ENCODE measurements at places on chromosomes 5 and 9.

DNA sequence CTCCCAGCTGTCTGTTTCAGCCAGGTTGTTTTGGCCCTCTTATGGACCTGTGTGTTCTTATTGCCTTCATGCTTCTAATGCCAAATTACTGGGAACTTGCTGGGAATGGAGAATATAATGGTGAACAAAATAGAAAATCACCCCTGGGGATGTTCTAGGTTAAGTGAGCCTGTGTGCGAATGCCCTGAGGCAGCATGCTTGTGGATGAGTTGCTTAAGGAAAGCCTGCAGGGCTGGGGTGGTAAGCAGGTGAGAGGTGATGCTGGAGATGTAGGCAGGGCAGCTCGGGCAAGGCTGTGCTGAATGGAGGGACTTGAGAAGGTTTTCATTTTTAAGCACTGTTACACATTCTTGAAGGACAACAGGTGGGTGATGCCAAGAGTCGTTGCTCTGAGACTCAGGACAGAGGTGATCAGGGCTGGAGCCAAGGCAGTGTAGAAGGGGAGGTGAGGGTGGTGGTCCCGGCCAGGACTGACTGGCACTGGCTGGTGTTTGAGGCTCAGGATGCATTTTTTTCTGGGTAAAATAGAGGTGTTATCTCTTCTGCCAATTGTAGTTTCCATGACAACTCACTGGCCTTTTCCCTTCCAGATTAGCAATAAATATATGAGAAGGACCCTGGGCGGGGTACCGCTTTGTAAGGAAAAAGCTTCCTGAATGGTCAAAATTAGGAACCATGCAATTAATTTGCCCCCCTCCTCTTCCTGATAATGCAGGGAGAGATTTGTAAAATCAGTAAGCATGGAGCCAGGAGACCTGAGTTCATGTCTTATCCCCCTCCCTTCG, 342.8 kb downstream of the ICE1 start:
- DNase-seq, result no peak

GRCh38 chr5:151935135-151935695, 10.6 kb upstream of the GLRA1 start:
- no peak for DNase-seq

GRCh38 chr9:135939351-135940265, 21.6 kb downstream of the UBAC1 start:
- no peak for DNase-seq

DNA sequence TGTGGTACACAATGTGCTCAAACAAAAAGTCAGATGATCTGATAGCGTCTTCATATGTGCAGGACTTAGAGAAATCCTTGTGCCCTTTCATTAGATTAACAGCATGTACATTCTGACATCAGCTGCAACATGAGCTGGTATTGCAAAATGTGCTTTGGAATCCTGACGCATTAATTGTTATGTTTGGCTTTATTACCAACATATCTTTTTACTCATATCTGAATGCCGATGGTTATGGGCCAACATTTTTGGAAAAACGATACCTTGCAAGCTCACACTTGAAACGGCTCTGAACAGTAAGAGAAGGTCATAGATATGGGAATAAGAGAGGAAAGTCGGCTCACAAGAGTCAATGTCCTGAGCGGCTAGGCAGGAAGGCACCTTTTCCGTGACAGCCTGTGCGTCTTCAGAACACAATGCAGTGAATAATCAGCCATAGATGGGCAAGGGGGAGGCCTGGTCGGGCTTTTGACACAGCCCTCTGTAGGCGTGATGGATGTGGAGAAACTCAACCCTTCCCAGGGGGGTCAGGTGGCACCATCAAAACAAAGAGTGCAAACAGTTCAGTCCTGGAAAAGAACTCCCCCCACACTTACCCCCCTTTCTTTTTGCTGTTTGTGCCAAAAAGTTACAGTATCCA, 36.4 kb upstream of the GAS1 start:
- no peak for DNase-seq

GRCh38 chr9:18163146-18163545, 310.8 kb upstream of the ADAMTSL1 start:
- no peak for DNase-seq

DNA sequence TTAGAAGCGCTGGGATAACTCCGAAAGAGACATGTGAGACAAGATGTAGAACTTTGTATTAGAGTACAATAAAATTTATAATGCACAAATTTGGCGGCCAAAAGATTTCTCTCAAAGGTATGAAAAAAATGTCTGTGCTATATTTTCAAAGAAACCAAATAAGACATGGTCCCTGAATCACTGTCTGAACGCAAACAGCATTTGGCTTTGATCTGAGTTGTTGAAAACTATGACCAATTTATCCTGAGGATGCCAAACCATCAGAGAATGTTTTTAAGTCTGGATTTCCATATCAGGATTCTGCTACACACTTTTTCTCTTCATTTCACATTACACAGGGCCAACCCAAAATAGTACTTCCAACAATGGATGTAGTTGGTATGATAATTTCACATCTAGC, 9.9 kb upstream of the GLIS3 start:
- no peak for DNase-seq

- no peak for DNase-seq
Observed at GRCh38 chr5:139293202-139293506, 386 bp upstream of the MATR3 start.

DNA sequence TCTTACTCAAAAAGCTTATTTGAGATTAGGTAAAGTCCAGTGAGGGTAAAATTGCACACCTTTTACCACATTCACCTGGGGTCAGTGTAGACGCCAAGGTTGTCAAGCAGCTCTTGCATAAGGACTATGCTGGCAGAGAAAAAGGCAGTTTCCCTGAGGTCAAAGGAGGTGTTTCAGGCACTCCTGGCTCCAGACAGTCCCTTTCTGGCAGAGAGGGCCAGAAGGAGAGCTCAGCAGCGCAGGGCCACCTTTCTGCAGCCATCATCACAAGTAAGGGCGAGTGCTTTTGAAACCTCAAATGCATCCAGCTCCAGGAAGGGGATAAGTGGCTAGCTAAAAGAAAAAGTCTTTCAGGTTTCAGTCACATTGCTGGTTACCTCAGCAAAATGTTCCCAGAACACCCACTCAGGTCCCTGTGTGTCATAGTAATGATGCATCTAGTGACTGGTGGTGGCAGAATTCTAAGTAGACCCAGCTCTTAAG, 16.7 kb upstream of the IL13 start:
- no peak for DNase-seq

- no peak for DNase-seq
Observed at GRCh38 chr5:96427824-96428223, 5.2 kb downstream of the PCSK1 start.

- DNase-seq, result no peak
Observed at GRCh38 chr5:152086668-152087067, 162.0 kb upstream of the GLRA1 start.

DNA sequence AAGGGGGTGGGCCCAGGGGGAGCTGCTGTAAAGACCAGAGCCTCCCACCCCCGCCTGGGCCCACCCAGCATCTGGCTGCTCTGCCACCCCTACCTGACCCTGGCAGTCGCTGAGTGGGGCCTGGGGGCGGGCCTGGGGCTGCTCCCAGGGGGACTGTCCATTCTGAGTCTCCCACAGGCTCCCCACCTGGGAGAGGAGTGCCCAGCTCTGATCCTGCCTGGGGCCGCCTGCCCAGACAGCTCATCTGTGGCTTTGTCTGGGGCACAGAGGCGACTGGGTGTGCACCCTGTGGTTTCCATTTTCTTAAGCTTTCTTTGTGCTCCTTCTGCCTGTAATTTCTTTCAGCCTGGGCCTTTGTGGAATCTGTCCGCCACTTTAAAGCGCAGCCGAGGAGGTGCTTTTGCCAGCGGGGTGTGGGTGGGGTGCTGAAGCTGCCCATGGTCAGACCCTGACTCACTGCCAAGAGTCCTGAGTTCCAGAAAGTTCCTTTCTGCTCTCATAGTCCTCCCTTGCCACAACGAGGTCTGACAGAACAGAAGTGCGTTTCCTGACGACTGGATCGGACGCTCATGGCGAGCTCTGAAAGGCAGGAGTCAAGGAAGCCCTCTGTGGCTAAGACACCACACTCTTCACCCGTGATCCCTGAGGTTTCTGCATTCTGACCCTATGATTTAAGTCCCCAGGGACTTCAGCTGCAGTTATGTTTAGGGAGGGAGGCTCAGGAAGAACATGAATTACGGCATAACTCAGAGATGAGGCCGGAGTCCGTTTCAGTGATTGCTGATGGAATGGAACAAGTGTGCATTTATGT, 225.0 kb downstream of the FANCC start:
- no peak for DNase-seq

- no peak for DNase-seq
Observed at GRCh38 chr5:179121667-179122111, 61.5 kb downstream of the ZNF354C start.

DNA sequence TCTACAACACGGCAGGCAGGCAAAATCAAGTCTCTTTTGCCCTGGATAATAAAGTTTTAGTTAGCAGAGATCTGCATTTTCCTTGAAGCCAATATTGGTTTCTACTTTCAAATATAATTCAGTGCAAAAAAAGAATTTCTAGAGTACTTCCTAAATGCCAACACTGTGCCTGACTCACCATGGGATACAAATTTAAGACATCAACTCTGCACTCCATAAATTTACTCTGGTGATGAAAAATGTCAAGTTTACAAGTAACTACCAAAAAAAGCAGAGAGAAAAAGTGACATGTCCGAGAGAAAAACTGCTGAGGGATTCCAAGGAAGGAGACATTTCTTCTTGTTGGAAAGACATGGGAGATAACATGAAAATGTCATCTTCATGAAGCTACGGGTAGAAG, 119.7 kb downstream of the RAPGEF6 start:
- no peak for DNase-seq

- no peak for DNase-seq
Observed at GRCh38 chr5:80055491-80056170, 20.5 kb downstream of the THBS4 start.

- no peak for DNase-seq
Observed at GRCh38 chr5:13316176-13316575, 628.3 kb downstream of the DNAH5 start.

DNA sequence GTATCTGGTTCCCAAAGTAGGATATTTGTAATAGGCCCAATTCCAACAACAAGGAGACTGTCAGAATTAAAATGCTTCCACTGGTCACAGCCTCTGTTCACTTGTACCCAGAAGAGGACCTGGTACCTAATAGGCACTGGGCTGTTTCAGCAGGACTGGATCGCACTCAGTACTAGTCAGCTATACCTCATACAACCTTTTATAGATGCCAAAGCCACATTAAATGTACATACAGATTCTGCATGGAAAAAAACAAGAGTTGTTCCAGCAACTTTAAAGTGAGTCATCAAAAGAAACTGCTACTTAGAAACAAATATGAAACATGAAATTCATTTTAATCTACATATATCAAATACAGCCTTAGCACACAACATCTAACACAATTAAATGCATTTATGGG, 87.5 kb downstream of the GPR21 start:
- DNase-seq, result no peak

DNA sequence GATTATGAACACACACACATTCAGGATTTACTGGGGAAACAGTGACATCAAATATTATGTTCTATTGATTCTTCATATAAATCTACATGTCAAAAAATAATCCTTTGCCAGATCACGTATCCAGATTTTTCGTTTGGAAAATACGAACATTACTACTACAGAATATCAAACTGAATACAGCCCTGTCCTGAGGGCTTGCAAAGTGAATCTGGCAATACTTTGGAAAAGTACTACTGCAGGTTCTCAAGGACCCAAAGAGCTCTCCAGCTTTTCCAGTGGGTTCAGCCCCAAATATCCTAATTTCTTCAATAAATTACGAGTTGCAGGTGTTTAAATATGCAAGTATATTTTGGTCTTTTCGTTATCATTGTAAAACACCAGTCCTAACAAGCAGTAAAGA, 411 bp upstream of the NDUFS4 start:
- no peak for DNase-seq

DNA sequence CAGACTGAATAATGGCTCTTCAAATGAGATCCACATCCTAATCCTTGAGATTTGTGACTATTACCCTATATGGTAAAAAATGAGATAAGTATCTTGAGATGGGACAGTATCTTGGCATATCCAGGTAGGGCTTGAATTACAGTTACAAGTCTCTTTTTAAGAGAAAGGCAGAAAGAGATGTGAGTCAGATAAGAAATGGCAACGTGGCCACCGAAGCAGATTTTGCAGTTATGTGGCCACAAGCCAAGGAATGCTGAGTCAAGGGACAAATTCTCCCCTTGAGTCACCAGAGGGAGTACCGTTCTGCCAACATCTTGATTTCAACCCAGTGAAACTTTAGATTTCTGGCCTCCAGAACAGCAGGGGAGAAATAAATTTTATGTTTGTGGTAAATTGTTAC, 1983.0 kb upstream of the C9orf72 start:
- no peak for DNase-seq

GRCh38 chr9:89466451-89467277, 31.2 kb downstream of the SEMA4D start:
- DNase-seq, result no peak

DNA sequence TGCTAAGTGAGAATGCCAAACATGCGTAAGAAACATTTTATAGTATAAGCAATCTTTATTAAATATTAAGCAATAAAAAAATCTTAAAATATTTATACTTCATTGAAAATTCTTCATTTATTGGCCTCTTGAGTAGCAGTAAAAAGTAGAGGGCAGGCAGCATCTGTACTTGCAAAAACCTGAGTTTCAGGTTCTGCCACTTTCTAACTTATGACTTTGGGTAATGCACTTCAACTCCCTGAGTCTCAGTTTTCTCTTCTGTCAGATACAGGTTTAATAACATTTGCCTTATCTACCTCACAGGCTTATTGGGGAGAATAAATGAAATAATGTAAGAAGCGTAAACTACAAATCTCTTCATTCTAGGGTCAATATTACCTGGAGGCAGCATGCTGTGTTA, 19.8 kb upstream of the MCTP1 start:
- DNase-seq, result no peak

GRCh38 chr9:124044448-124044847, 32.9 kb downstream of the LHX2 start:
- no peak for DNase-seq

DNA sequence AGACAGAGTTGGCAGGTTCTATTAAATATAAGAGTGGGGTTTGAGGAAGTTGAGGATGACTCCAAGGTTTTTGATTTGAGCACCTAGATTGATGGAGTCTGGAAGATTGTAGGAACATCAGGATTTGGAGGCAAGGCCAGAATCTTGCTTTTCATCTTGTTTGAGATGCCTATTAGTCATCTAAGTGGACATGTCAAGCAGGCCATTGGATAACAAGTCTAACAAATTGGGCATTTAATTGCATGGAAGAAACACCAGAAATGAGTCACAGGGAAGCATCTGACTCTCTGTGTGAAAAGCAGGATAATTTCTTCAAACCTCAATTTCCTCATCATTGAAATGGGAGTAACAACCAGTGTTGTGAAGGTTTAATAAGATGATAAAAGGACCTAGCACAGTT, 53.3 kb upstream of the ARL15 start:
- no peak for DNase-seq

DNA sequence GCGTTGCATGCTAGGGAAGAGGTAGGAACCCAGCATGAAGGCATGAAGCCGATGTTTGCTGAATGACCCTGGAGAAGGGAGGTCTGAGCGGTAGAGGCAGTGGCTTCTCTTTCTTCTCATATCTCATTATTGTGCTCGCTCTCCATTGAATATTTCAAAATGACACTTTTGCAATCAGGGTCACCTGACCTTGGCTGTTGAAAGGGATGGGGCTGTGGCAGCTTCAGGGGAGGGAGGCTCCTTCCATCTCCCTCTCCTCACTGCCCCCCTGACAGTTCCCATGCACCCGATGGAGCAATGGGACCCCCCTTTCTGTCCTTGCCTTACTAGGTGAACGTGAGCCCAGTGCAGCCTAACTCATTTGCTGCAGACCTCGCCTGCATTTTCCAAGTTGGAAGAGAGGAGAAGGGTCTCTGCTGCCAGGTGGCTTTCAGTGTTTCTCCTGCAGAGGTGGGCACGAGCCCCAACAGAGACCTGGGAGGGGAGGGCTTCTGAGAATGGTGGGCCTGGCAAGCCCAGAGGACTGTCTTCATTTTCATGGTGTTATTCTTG, 17.9 kb downstream of the STC2 start:
- no peak for DNase-seq

All from heart right ventricle (tissue), 16 donors.